OCI-M1 (cell line): ENCODE measurements at places on chromosomes 4 and X.

DNA sequence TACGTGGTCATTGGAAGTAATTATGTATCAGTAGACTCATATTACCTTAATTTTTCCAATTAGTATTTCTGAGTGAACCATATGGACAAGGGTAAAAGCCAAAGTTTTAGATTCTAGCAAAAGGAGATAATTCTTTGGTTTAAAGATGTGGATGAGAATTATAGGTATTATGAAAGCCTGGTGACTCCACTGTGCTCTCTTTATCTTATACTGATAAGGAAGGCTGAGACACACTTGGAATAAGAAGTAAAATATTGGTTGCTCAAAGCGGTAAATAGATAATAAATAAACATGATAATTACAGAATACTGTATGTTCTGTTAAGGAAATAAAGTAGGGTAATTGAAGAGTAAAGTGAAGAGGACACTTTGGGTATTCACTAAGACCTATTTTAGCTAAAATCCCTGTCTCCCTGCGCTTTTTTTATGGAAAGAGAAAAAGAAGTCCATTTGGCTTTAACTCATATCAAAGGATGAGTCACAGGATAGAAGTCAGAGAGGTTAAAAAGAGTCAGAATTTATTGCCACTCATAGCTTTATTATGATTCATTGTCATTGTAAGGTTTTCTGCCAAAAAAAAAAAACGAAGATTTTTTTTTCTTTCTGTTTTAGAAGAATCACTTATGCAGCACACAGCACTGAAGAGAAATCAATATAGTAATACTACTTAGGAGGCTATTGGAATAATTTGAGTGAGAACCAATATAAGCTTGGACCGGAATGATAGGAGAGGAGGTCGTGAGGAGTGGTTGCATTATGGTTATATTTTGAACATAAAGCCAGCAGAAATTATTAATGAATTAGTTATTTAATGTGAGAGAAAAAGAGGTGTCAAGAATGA is 2463.1 kb downstream of the ARAP2 start:
- no peak for DNase-seq

DNA sequence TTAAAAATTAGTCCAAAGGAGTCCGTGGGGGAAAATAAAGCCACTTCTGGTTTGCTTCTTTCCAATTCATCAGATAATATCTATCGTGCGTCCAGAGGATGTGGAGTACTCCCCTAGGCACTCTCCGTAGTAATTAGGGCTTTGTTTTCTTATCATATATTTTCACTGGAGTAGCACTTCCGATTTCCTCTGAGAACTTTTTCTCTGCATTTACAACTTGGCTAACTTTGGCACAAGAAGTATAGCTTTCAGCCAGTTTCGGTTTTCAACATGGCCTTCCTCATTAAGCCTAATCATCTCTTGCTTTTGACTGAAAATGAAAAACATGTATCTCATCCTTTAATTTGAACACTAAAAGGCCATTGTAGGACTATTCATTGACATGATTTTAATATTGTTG is 80.5 kb downstream of the CASP3 start:
- peak; percentile 63 for DNase-seq

- peak; percentile 84 for DNase-seq
These were observed 151.5 kb downstream of the CORIN start for GRCh38 chr4:47686294-47686872.

- no peak for DNase-seq
These were observed 107.2 kb upstream of the NALF2 start for GRCh38 chrX:69396916-69397315.

- DNase-seq, result no peak
These were observed 34.4 kb upstream of the CENPU start for GRCh38 chr4:184768296-184768695.

GRCh38 chrX:9635803-9636202 is 129.8 kb downstream of the GPR143 start:
- peak; percentile 0 for DNase-seq

- DNase-seq, result no peak
These were observed 271.5 kb downstream of the NR3C2 start for GRCh38 chr4:148170408-148171365.

DNA sequence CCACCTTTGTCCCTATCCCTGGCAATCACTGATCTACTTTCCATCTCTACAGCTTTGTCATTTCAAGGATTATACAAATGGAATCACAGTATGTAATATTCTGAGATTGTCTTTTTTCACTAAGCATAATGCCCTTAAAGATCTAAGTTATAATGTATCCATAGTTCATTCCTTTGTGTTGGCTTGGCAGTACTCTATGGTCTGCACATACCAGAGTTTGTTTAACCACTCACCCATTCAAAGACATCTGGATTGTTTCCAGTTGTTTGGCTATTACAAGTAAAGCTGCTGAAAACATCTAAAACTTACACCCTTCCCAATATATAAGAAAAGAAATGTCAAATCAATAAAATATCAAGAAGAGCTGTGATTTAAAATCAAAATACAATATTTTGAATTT is 26.0 kb upstream of the AWAT1 start:
- DNase-seq, result no peak

DNA sequence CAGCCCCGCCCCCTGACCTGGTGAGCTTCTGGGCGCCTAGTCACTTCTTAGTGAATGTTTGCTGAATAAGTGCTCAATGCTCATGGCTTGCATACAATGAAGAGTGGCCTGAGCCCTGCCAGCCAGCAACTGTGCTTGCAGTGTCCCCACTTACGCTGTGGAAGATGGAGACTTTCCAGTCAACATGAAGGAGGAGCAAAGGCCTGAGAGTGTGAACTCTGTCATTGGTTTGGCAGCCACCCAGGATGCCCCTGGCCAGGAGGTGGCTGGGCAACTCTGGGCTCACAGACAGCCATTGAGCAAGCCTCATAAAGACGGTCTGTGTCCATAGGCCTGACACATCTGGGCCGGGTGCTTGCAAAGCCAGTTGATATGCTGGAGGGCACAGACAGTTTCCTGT is 72.1 kb upstream of the MAMLD1 start:
- no peak for DNase-seq

GRCh38 chrX:22430701-22431100 is 158.0 kb downstream of the CBLL2 start:
- no peak for DNase-seq

DNA sequence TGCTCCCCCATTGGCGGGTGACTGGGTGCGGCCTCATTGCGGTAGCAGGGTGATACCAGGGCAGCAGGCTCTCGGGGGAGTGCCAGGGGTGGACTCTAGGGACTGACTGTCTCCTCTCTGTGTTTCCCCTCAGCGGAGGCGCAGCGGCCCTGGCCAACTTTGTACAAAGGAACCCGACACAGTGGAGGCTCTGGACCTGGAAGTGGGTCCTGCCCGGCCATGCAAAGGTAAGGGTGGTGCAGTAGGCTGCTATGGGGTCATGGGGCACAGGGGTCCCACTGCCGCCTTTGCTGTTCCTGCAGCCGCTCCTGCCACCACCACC is 16.3 kb downstream of the SULT1B1 start:
- no peak for DNase-seq

DNA sequence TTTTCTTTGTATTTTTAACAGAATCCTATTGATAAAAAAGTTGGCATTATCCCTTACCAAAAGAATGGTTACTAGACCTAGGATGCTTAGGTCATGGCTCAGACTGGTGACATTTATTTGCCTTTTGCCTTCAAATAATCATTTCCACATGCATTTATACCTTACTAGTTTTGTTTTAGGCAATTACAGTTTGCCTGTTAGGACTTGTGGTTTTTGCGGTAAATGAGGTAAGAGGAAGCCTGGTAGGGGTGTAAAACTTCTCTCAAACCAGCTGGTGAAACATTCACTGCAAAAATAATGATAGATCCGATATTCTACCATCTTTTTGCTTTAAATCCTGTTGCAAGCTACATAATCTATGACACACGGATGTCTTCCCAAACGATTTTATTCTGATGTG is 12.1 kb downstream of the LAMP2 start:
- DNase-seq, result peak; percentile 78

DNA sequence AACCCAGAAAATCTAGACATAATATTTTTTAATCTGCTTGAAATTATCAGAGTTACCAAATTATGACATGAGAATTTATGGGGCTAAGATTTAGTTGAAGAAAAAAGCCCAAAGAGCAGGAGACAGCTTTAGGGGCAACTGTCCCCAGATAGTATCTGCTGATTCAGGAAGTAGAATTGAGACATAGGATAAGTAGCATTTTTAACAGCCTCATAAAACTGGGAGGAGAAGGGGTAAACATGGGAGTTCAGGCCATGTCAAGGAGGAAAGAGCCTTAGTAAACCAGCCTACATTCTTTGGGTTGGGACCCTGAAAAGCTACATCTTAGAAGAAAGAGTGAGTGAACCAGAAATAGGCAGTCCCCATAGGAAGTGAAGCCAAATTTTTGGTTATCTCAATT is 9.7 kb upstream of the RAB28 start:
- no peak for DNase-seq

GRCh38 chr4:93334003-93334402 is 494.6 kb upstream of the ATOH1 start:
- no peak for DNase-seq

- no peak for DNase-seq
These were observed 83.3 kb downstream of the RASL11B start for GRCh38 chr4:52945326-52945898.

DNA sequence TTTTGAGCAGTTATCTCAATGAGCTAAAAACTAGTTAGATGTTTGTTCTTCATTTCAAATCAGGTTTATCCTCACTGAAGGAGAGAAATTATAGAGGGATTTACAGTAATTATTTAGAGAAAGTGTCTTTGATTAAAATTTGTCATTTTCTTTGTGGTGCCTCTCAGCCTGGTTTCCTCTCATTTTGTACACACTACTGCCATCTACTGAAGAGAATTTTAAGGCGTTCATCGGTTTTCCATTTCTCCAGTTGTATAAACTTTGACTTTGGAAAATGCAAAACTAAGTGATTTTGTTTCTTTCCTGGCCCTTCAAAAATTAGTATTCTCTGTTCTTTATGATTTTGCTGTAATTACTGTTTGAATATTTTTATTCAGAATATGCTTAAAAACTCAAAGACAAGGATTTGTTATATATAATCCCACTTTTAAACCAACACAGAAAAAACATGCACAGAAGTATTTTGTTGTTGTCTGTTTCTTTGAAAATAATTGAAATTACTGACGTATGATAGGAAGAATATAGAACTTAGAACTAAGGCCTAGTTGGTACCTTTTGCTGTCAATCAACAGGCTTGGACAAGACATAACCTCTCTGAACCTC is 34.4 kb upstream of the ANXA3 start:
- peak; percentile 71 for DNase-seq

GRCh38 chr4:138401334-138401733 is 159.2 kb upstream of the SLC7A11 start:
- no peak for DNase-seq

- DNase-seq, result no peak
These were observed 234.1 kb downstream of the CPE start for GRCh38 chr4:165612936-165613335.

GRCh38 chr4:40058854-40059253 is 2.2 kb downstream of the N4BP2 start:
- DNase-seq, result peak; percentile 50

DNA sequence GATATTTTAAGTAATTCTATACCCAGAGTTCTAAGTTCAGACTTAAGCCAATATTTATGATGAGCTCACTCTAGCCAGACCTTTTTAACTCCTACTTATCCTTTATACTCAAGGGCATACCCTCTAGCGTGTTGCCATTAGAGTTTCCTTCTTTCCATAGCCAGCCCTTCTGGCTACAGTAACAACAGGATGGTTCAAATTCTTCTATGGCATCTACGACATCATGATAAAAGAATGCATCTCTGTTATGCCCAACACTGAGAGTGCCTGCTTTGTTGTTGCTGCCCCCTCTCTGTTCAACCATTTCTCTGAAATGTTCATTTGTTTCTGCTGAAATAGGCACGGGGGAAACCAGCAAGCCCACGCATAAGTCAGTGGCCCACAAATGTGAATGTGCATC is 104.5 kb downstream of the UBE2NL start:
- DNase-seq, result no peak

GRCh38 chr4:56732301-56732700 is 51.2 kb upstream of the HOPX start:
- DNase-seq, result no peak

DNA sequence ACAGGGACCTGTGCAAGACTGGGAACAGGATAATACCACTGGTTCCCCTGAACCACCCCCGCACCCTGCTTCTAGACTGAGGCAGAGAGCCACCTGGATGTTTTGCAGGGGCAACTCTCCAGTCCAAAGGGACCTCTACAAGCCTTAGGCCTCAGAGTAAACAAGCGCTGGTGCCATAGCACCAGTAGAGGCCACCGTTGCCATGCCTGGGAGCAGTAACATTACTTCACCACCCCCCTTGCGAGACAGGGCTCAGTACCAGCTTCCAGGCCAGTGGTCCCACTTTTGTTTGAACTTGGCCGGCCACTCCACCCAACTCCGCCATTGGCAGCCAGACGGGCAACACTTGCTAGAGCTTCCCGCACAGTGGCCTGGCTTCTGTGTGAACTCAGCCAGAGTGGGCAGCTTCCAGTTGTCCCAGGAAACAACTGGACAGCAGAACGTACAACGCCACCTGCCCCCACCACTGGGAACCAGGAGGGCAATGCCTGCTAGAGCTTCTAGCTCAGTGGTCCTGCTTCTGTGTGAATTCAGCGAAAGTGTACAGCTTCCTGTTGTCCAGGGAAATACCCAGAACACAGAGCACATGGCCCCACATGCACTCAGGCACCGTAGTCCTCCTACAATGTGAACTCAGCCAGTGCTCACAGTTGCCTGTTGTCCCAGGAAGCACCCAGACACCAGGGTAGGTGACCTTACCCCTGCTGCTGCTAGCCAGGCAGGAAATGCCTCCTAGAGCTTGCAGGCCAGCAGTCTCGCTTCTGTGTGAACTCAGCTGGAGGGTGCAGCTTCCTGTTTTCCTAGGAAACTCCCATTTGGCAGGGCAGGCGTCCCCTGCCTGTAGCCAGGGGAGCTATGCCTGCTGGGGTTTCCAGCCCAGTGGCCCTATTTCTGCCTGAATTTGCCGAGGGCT is 39.9 kb upstream of the PCDH19 start:
- DNase-seq, result no peak
